ENCODE measurements at places on chromosomes 12 and 14.

GRCh38 chr14:105501504-105502291, 10.7 kb downstream of the TEDC1 start:
- no peak for DNase-seq

DNA sequence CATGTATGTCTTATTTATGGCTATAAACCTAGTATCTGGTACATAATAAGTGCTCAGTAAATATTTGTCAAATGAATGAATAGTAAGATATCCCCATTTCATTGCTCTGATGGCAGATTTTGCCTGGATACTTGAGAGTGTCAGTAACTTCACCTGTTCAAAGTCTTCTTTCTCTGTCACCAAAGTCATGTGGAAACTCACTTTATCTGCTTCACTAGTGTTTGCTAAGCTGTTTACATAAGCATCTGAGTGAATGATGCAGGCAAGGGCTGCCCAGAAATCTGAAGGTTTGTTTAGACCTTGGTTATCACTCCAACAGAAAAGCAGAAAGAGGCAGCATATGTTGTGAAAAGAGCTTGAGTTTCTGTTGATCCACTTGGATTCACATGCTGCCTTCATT, 4.3 kb downstream of the OR4E1 start:
- no peak for DNase-seq

DNA sequence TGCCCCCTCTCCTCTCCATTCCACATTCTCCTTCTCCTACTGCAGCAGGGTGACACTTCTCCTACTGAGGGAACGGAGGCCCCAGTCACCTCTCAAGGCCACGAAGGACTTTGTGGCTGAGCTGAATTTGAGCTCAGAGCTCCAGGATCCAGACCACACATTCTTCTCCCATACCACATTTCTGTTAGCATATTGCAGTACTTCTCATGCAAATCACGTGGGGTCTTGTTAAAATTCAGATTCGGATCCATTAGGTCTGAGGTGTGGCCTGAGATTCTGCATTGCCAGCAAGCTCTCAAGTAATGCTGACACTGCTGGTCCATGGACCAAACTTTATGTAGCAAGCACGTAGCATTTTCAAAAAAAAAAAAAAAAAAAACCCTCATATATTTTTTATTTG, 9.6 kb upstream of the IFI27L2 start:
- no peak for DNase-seq

DNA sequence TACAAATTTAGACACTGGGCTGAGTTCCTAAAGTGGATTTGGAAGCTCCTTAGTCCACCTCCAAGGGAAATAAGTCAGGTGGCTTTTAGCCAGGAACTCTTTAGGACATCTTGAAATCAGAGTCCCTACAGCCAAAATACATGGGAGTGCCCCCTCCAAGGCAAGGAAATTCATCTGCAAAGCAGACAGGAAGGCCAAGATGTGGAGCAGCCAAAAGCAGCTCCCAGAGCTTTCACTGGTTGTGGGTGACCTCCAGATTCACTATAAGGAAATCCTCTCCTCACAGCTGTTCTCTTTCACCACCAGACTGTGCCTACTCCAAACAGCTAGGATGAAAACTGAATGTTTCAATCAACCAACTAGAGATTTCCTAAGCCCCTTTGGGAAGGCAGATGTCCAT, 6.6 kb downstream of the TTC9 start:
- no peak for DNase-seq

GRCh38 chr14:73091044-73091443, 32.7 kb downstream of the RBM25 start:
- no peak for DNase-seq

DNA sequence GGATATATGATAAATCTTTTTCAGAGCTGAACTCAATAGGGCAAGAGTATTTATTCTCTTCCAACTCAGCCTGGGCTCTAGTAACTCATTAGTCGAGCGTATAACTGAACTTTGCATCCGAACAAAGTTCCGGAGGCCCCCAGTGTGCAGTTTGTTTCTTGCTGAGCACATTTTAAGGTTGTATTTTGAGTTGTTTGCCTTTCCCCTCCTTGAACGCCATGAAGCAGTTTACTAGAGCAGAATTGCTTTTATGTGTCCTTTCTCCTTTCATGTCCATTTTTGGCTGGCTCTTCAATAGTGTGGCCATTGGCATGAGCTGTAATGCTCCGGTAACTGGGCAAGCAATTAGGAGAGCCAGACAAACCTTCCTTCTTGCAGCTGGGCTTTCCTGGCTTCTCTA, 105.3 kb downstream of the WIF1 start:
- no peak for DNase-seq

All from NCI-H1105 (cell line).